Stimulated activated CD8-positive, alpha-beta memory T cell treated with anti-CD3 and anti-CD28 coated beads, Interleukin-4, amount 100 ng/mL, for 24 hours (primary cell): ENCODE measurements at places on chromosomes 2 and 18.

GRCh38 chr2:8514796-8515758 lies 166.8 kb upstream of the ID2 start:
- DNase-seq, result peak; percentile 42

DNA sequence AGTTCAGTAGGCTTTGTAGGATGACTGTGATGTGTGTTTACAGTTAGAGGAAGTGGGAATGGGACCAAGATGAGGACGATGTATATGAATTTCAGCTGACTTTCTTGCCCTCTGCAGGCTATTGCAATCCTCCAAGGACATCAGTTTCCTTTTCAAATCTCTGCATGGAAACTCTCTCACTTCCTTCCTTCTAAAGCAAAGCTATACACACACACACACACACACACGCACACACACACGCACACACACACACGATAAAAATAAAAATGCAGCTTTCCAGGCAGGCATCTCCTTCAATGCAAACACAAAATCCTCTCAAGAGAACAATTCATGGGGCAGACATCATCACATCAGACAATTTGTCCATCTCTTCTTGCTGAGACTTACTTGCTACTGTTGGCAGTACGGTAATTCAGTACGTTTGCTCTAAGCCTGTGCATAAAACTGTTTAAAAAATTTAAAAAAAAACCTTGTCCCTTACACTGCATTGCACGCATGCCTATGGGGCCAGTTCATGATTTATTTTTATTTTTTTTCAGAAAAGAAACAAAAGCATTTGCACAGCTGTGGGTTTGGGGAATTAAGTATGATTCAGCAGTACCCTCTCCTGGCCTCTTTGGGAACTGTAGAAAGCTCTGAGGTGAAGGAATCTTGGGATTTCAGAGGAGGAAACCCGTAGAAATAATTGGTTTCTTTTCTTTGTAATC lies 27.1 kb upstream of the ICOS start:
- DNase-seq, result no peak

DNA sequence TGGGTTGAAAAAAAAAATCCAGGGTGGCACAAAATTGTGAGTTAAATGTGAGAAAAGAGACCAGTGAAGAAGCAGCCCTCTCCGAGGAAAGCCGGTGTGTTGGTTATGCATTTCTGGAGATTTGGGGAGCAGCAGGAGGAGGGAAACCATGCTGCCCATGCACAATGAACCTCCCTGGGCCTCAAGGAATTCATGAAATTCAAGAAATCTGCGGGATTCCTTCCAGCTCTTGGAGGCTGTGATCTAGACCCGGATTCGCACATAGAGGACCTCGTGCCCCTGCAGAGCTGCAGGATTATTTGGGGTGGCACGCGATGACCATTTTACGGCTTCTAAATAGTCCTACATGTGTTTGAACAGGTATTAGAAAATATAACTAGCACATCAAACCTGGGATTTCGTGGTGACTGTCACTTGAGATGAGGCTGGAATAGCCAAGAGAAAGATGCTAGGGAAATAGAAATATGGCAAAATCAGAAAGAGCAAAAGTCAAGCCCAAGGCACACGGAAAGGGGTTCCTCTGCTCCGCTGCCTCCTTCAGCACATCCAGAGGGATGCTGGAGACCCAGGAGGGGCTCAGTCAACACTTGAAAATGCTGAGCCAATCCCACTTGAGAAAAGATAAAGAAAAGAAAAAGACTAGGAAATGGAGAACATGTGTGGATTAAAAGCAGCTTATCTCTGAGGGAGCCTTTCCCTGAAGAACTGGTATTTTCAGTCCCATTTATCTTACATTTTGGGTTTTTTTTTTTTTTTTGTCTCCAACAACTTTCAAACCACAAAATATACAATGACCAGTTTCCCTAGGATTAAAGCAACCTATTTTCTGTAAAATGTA lies 22.0 kb downstream of the KCTD1 start:
- DNase-seq, result no peak

- DNase-seq, result no peak
Measured at GRCh38 chr2:188475945-188476344, 184.3 kb downstream of the GULP1 start.

DNA sequence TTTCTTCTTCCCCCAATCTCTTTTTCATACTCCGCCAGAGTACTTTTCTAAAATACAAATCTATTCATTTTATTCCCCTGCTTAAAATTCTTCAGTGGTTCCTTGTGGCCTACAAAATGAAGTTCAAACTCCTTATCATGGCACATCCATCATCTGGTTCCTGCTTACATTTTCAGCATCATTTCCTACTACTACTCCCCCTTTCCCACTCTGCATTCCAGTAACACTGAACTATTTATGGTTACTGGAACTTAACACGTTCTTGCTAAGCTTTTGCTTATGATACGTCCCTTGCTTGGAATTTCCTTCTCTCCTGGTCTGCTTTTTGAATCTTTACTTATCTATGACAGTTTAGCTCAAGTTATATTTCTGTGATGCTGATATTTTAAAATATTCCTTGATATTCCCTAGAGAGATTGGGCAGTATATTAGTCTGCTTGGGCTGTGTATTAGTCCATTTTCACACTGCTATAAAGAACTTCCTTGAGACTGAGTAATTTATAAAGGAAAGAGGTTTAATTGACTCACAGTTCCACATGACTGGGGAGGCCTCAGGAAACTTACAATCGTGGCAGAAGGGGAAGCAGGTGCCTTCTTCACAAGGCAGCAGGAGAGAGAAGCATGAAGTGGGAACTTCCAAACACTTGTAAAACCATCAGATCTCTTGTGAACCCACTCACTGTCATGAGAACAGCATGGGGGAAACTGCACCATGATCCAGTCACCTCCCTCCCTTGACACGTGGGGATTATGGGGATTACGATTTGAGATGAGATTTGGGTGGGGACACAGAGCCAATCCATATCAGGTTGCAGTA lies 53.2 kb downstream of the BMPR2 start:
- DNase-seq, result no peak

GRCh38 chr2:168336786-168337388 lies 89.5 kb upstream of the STK39 start:
- DNase-seq, result peak; percentile 21

DNA sequence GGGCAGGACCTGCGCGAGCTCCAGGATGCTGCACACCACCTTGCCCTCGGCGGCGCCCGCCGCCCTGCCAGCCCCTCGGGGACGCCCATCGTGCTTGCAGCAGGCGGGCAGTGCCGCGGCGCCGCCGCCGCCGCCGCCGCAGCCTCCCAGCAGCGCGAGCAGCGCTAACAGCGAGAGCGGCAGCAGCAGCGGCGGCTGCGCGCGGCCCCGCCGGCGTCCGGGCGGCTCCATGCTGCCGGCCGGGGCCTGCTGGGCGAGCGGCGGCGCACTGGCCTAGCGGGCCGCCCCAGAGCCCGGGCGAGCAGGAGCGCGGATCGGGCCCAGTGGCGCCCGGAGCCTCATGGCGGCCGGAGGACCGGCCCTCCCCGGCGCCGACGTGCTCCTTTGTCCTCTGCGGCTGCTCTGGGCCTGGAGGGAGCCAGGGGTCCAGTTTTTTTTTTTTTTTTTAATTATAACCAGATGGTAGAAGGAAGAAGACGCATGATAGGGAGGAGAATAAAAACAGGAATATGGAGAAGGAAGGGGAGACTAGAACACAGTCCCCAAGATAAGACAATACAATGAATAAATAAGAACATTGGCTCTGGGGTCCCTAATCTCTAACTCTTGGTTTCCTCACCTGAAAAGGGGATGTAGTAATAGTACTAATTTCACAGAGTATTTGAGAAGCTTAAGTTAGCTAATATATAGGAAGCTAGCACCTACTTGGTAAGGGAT lies 17.1 kb upstream of the ANKRD62 start:
- no peak for DNase-seq

DNA sequence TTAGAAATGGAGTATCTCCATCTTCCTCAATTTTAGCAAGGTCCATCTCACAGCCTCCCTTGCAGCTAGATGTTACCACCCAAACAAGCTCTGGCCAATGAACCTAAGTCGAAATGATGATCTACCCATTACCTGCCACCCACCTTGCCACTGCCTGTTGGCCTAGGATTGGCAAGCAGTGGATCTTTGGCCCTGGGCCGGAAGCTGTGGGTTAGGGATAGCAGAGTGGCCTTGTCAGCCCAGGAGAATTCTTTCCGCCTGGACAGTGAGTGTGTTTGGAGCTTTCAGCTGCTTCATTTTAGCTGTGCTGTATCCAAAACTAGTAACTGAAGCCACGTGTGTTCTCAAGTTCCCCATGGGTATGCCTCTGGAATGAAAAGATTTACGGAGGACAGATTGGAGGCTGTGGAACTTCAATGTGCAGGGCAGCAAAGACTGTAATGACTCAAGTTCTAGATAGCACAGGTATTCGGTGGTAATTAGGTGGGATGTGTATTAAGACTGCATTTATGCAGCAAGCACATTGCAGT lies 7.7 kb upstream of the PARD6G start:
- DNase-seq, result no peak

DNA sequence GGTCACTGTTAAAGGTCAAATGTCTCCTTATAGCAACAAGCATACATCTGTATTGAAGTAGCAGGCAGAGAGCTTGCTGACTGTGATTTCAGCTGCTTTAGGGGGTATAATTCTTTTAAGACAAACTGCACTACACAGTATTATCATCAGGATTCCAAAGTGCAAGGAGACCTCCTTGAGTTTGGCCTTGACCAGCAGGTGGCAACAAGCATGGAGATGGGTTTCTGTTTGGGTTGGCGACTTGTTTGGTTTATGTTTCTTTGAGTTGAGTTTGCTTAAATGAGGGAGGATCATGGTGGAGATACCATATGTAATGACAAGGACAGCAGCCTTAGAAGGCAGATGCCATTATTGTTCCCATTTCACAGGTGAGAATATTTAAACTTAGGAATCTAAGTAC lies 681.0 kb upstream of the ID2 start:
- no peak for DNase-seq

DNA sequence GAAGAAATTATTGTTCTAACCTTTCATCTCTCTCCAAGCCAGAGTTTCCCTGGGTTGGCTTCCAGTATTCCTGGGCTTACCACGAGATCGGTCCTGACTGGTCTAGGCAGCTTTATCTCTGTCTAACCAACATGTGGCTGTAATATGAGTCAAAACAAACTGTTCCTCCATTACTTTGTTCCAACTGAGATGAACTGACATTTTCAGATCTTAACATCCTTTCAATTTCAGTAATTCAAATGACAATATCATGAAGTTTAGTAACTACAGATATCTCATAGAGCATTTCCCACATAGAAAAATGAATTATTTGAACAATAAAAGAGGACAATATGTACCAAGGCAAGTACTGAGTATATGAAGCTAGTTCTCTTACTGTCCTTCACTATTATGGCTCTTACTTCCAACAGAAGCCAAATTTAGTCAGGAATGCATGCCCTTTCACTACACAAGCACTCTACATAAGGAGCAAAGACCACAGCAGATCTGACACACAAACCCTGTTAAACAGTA lies 15.5 kb downstream of the SLC25A12 start:
- no peak for DNase-seq

GRCh38 chr2:96882230-96882629 lies 12.3 kb upstream of the SEMA4C start:
- DNase-seq, result no peak

DNA sequence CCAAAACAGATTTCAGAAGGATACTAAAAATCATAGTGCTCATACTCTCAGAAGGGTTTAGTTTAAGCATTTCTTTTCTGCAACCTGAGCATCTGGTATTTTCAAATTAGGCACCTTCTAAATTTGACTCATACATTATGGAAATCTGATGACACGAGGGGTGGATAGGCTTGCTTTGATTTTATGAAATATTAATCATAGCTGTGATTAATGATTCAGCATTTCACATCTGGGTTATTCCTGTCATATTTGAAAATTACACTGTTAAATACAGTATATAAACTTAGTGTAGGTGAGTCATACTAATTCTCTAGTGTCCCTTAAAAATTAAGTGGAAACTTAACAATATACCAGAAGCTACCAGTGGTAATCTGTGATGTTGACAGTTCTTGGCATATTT lies 47.7 kb downstream of the MRPS9 start:
- DNase-seq, result no peak

DNA sequence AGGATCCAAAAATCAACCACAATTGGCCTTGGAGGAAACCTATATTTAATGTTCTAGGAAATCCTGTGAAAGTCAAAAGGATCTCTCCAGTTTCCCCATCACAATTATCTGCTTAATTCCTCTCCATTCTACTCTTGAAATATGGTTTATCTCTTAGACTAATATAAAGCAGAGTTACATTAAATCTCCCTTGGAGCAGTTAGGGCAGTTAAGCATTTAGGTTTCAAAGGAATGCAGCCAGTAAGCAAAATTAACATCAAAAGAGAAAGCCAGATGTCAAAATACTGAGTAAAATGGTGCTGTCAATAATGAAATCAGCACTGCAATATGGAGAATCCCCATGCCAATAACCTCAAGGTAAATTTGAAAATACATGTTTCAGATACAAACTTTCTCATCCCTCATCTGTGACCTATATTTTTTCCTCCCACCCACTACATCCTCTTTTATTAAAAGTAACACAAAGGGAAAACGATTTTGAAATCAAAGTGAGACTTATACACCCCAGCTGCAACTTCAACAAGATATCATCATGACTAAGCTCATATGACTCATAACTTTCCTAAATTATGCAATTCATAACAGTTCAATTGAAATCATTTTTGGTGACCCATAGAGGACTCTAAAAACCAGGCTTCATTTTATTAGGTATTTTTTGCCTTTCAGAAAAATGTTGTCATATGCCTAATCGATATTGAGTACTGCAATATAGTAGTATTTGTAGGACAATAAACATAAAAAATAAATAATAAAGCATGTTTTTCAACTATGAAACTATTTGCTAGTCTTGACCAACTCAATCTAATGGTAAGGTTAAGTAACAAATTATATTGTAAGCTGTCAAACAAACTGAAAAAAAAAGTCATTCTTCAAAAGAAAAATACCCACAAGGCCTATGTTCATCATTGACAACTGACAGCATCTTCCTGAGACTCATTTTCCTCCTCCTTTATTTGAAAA lies 3.1 kb downstream of the ADAM17 start:
- no peak for DNase-seq

DNA sequence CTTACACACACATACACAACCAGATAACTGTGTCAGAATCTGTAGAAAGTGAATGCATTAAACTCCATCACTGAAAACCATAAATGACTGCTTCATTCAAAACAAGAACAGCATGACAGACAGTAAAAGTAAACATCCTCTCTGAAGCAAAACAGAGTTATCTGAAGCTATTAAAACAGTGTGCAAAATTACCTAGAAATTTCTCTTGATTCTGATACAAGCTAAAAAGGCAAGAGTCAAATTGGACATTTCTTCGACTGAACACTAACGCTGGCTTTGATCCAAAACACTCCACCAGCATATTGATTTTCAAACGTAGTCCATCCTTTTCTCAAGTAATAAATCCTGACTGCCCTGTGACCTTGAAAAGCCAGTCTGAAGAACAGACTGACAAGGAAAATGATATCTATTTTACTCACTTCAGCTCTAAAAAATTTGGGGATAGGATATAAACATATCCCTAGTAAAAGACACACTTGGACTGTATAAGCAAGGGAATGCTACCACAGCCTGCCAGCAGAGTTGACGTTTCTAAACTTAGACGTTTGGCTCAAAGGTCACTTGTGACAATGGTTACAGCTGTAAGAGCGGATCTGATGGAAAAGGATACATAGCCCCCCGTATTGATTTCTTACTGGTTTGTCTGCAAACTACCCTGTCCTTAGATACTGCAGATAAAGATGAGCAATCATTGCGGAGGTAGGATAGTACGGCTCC lies 128.9 kb upstream of the ITGB6 start:
- DNase-seq, result no peak
